ENCODE measurements at places on chromosomes 2 and 18.

DNA sequence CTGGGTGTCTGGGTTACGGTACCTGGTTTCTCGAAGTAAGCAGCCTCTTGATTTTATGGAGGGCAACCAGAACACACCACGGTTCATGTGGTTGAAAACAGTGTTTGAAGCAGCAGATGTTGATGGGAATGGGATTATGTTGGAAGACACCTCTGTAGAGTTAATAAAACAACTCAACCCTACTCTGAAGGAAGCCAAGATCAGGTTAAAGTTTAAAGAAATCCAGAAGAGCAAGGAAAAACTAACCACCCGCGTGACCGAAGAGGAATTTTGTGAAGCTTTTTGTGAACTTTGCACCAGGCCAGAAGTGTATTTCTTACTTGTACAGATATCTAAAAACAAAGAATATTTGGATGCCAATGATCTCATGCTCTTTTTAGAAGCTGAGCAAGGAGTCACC, 279.8 kb downstream of the PLCL1 start:
- DNase-seq = no peak

GRCh38 chr2:68837861-68838341, 33.3 kb downstream of the BMP10 start:
- no peak for DNase-seq

- no peak for DNase-seq
Observed at GRCh38 chr2:69141061-69141460, 128.1 kb downstream of the ANTXR1 start.

DNA sequence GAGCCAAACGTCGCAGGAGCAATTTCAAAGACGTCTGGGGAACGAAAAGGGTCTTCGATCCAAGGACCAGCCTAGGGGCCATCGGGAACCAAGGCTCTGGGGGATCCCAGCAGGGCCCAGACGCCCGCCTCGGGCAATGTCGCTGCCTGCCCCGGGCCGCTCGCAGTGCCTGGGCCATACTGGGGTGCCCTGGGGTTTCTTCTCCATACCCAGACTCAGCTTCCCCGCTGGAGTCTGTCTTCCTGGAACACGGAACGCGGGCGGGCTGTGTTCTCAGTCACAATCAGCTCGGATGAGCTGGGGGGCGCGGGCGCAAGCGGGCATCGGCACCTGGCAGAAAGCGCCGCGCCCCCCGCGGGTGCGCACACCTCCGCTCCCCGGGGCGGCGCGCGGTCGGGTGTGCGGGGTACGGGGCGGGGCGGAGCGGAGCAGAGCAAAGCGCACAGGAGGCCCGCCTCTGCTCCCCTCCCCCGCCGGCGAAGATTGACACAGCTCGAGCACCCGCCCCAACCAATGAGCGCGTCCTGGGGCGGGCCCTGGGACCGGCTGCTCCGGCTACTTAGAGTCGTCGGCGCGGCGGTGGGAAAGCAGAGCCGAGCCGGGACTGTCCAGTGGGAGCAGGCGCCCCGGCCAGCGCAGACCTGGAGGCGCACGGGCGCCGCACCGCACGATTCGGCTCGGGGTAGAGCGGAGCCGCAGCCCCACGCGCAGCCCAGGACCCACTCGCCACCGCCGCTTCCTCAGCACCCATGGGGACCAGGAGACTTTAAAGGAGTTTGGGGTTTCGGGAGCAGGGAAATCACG, at the start of gene LRATD1:
Gene LRATD1 (plus strand): TSS at position 585 of the 804 bp plus-strand sequence. CDS start 1,263 bp downstream, outside the sequence.
- DNase-seq = no peak

- DNase-seq = peak; percentile 98
Observed at GRCh38 chr2:197198890-197199289, 111.7 kb downstream of the ANKRD44 start.

DNA sequence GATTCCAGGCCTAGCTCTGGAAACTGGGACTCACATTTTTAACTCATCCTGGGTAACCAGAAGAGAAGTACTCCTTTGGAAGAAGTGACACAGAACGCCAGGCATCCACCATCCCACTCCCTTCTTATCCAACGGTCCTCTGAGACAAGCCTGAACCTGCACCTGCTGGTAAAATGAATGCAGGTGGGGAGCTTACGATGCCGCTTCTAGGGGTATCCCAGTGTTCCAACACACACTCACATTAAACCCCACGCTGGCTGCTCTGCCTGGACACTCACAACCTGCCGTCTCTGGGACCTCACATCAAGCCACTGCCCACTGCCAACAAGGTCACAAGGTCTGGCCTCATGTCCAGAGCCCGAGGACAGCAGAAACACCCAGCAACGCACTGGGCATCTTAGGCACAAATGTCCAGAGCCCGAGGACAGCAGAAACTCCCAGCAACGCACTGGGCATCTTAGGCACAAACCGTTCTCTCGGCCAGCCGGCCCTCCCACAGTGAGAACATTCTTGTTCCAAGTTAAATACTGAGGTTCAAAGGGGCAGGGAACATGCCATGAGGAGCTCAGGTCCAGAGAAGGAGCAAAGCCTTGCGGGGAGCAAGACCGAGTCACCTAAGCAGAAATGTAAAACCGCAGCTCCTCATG, 9.9 kb downstream of the SLC66A2 start:
- no peak for DNase-seq

DNA sequence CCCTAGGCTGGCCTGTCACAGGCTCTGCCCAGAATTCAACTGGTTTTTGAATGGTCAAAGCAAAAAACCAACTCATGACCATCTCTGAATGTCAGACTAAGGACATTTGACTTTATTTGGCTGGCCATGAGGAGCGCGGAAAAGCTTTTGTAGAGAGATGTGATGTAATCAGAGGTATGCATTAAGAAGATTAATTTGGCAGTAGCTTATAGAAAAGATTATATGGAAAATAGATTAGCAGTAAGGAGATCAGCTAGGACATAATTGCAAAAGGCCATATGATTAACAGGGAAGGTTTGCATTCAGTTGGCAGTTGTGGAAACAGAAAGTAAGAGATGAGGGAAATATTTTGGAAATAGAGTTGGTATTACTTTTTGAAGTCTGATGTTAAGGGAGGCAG, 12.3 kb upstream of the TTR start:
- no peak for DNase-seq
